ENCODE measurements at places on chromosomes 12 and 14. TPM values are rescaled to one million over a fixed set of nuclear protein-coding genes. Genes with fewer than 3 reads are reported as not detected.

The PTPN21 gene
- 29.7 TPM for polyA plus RNA-seq

The FOXN4 gene
- 0.63 TPM for polyA plus RNA-seq

The SLC15A4 gene
- polyA plus RNA-seq: 29.4 TPM

The AKAP3 gene
- 3.2 TPM for polyA plus RNA-seq

The LRRK2 gene
- polyA plus RNA-seq: 5.4 TPM

The ITGB7 gene
- polyA plus RNA-seq: 2.8 TPM

The AQP6 gene
- polyA plus RNA-seq: 0.43 TPM

The IFNG-AS1 gene
- not detected for polyA plus RNA-seq

The SYNDIG1L gene
- polyA plus RNA-seq: 0.83 TPM

The SBNO1 gene
- polyA plus RNA-seq: 27.5 TPM

The CFAP54 gene
- polyA plus RNA-seq: 1.2 TPM

GRCh38 chr12:14403711-14404196 lies 38.3 kb downstream of the ATF7IP start:
- DNase-seq: peak; percentile 91

DNA sequence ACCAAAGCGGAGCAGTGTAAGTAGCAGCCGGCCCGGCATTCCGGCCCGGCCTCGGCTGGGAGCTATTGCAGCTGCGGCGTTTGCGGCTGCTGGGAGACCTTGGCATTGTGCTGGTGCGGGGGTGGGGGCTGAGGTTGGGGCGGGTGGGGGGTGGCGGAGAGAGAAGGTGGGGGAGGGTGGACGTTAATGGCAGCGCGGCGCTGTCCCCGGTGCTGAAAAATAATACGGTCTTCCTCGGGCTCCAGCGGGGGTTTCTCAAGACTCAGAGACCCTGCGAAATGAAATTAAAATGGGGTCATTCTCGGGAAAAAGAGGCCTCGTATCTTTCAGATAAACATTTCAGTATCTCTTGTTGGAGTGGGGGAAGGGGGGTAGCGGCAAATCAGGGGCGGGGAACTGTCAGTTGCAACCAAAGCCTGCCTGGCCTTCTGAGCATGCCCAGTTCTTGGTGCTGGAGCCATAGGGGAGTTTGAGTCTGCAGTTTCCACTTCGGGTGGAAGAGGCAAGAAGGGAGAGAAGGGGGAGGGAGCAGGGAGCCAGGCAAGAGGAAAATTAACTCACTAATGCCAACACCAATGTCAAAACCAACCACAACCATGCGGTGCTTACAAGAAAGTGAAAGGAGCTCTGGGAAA lies 414 bp downstream of the UNC79 start:
- DNase-seq: no peak

- DNase-seq: no peak
Measured at GRCh38 chr14:76716285-76716684, 45.0 kb upstream of the VASH1 start.

GRCh38 chr14:98069712-98070171 lies 1202.3 kb downstream of the BCL11B start:
- DNase-seq: peak; percentile 44

- DNase-seq: no peak
Measured at GRCh38 chr12:70214972-70215617, 28.1 kb upstream of the CNOT2 start.

DNA sequence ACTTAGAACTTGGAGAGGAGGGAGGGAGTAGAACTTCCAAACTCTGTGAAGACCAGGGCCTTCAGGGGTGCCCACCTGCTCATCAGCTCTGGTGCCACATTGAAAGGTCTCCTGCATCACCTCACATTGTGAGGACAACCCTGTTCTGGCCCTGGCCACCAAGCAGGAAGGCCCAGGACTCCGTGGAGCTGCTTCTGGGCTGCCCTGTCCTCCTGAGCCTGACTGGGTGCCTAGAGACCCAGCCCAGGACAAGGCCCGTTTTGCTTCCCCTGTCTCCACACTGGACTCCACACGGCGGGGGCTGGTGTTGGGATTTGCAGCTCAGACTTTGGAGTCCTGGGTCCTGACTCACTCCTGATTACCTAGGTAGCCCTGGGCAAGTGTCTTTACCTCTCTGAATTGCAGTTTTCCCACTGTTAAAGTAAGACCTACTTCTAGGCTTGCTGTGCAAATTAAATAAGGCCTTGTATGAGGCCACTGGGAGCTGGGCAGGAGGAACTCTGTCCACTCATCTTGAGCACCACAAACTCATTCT lies 12.5 kb upstream of the KRT82 start:
- no peak for DNase-seq

GRCh38 chr14:101979666-101980065 lies 15.3 kb downstream of the DYNC1H1 start:
- no peak for DNase-seq

- DNase-seq: peak; percentile 72
Measured at GRCh38 chr12:123271001-123271668, 521 bp downstream of the CDK2AP1 start.

DNA sequence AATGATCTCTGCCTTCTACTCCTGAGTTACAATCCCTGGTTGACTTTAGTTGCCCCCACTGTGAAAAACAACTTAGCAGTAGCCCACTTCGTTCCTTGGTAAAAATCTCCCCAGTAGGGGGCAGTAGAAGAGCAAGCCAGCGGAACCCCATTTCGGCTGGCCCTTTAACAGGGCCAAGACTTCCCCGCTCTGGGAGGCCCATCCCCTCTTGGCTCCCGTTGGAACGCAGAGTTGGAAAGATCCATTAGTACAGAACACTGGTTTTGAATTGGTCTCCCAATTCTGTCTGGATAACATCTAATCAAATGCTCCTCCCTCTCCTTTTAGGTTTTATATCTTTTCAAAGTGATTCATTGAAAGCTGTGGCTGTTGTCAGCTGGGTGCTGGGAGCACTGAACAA lies 1133.3 kb downstream of the BCL11B start:
- peak; percentile 22 for DNase-seq

- no peak for DNase-seq
Measured at GRCh38 chr14:68970038-68970612, 9.0 kb downstream of the ACTN1 start.

DNA sequence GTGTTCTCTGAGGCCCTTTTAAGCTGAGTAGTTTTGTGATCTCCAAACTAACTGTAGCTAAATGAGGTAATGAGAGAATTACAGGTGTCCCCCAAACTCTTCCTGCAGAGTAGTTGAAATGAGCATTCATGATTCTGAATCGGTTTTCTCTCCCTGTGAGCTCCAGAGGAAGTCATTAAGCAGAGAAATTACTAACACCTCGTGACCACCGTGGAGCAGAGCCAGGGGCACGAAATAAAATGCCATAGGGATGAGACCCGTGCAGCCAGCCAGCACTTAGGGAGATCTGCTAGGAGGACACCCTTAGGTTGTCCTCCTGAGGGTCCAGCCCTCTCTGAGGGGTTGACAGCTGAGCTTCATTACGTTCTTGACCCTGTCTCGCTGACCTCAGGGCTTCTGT lies 79.5 kb downstream of the SLC25A47 start:
- DNase-seq: no peak

- DNase-seq: no peak
Measured at GRCh38 chr12:102390068-102390467, 90.3 kb downstream of the IGF1 start.

DNA sequence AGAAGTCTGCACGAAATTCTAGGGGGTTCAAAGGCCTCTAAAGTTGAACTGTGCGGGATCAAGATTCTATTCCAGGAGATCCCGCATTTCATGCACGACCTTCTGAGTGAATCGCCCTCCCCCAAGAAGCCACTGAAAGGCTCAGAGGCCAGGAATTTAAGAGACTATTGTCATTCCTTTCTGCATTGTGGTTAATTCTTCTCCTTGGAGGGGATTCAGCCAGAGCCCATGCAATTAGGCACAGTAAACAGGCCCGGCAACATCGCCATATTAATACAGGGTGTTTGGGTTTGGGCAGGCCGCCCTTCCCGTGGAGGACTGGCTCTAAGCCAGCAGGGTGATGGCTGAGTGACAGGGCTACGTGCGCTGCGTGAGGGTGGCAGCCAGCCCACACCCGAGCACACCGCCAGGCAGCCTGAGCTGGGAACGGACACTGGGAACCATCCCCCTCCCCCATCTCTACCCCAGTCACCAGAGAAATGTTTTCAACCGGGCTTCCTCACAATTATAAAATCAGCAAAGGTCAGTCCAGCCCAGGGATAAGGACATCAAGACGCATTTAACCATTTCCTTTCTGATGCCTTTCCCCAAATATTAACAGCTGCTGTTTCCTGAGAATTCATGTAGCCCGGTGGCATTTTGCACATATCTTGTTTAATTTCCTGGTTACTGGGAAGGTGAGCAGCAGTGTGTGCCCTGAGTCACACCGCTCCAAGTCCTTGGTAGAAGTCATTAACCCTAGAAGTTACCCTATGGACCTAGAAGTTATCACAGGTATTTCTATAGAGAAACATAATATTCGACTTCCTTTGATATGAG lies 12.5 kb downstream of the EGLN3 start:
- DNase-seq: peak; percentile 81

GRCh38 chr14:63308723-63309317 lies 9.9 kb downstream of the GPHB5 start:
- DNase-seq: no peak

DNA sequence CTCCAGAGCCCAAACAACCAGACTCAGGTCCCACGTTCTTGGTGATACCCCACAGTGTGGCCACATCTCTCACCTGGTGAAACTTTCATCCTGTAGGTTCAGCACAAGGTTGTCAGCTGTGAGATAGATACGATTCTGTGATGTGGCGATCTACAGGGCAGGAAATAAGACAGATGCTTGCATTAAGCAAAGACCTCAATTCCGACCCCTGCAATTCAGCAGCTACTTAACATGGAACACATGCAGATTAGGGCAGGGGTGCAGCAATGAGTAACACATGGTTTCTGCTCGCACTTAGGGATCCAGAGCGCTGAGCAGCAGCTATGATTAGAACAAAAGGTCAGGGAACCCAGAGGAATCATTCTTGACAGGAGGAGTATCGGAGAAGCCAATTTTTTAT lies 4.1 kb downstream of the PHB2 start:
- no peak for DNase-seq

- DNase-seq: no peak
Measured at GRCh38 chr12:120798696-120799095, 73.1 kb downstream of the ACADS start.

- no peak for DNase-seq
Measured at GRCh38 chr12:66964629-66965028, 285.8 kb upstream of the GRIP1 start.

GRCh38 chr12:124520265-124520701 lies 47.1 kb downstream of the NCOR2 start:
- DNase-seq: no peak

GRCh38 chr12:70788774-70789173 lies 131.8 kb downstream of the PTPRR start:
- no peak for DNase-seq

DNA sequence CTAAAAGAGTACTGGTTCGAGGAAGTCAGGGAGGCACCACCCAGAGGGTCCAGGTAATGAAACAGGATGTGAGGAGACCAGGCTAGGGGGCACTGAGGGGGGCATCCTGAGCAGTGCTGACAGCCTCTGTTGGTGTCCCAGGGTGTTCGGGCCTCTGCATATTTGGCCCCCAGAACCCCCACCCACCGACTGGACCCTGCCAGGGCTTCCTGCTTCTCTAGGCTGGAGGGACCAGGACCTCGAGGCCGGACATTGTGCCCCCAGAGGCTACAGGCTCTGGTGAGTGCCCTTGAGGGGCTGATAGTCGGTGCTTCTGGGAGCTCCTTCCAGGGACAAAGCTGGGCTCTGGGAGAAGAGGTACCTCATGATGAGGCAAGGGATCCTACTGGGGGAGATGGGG lies 2.6 kb downstream of the TROAP start:
- DNase-seq: no peak

- DNase-seq: peak; percentile 33
Measured at GRCh38 chr14:65703996-65704395, 291.5 kb downstream of the FUT8 start.

- DNase-seq: no peak
Measured at GRCh38 chr14:70188659-70189455, at the start of gene SLC8A3. TSS of gene SLC8A3 (minus strand) at chr14:70188951. CDS start at chr14:70168422, 20,529 bp downstream.

- no peak for DNase-seq
Measured at GRCh38 chr12:124024776-124025175, 51.8 kb downstream of the ZNF664 start.

- no peak for DNase-seq
Measured at GRCh38 chr14:36430662-36431084, 89.4 kb downstream of the NKX2-1 start.

- no peak for DNase-seq
Measured at GRCh38 chr14:54864526-54864925, 38.1 kb downstream of the GCH1 start.

- no peak for DNase-seq
Measured at GRCh38 chr12:64090047-64090446, 132.0 kb downstream of the KICS2 start.

- DNase-seq: no peak
Measured at GRCh38 chr14:90815822-90816662, at the start of gene TTC7B. TSS of gene TTC7B (minus strand) at chr14:90816430. CDS start at chr14:90816295, 135 bp downstream.

GRCh38 chr12:26323673-26324072 lies 128.3 kb downstream of the SSPN start:
- DNase-seq: no peak
